ENCODE measurements at places on chromosomes 11 and 22. TPM values are rescaled to one million over a fixed set of nuclear protein-coding genes. Genes with fewer than 3 reads are reported as not detected.

DNA sequence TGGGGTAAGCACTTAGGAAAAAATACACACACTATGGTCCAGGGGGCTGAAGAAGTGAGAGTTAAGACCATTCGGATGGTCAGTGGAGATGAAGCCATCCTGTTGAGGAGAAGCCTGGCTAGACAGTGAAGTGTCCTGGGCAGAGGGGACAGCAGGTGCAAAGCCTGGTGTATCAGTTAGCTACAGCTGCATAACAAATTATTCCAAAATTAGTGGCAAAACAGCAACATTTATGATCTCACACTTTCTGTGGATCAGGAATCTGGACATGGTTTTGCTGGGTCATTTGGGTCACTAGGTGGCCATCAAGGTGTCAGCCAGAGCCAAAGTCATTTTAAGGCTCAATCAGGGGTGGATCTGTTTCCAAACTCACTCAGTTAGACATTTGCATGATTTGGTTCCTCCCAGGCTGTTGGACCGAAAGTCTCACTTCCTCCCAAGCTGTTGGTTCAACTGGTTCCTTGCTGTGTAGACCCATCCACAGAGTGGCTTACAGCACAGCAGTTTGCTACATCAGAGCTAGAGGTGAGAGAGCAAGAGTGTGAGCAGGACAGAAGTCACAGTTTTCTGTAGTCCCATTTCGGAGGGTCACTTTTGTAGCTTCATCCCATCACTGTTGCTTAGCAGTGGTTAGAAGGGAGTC, 80.1 kb upstream of the ALX4 start:
- DNase-seq, result no peak

- DNase-seq, result no peak
These were observed 14.4 kb downstream of the DNAJB13 start for GRCh38 chr11:73965076-73965763.

DNA sequence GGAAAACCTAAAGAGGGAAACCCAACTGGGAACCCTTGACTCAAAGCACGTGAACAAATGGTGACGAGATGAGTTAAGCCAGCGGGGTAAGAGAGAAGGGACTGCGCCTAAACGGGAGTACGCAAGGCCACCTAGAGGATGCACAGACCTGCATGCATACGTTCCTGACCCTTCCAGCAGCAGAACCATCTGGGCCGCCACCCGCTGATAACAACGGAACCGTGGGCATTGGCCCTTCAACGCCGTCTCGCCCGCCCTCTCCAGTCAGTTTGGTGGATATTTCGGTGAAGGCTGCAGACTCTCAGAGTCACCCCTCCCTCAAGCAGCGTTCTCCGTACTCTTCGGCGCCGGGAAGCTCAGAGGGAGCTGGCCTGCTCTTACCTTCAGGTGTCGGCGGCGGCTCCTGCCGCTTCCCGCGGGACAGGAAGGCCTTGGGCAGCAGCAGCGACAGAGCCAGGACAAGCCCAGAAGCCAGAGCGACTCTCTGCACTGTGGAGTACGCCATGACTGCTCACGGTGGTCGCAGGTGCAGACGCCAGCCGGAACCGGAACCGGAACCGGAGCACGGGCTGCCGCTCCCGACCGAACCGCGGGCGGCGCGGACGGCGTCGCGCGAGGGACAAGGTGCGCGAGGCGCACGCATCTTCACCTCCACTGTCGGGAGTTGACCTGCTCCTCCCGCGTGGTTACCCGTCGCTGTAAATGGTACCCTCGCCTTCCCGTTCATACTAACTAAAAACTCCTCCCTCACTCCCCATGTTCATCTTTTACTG, at the start of gene RIC3:
TSS of gene RIC3 (minus strand) at position 541 of the 773 bp plus-strand sequence. CDS start at position 505, 36 bp downstream.
- DNase-seq, result peak; percentile 38

DNA sequence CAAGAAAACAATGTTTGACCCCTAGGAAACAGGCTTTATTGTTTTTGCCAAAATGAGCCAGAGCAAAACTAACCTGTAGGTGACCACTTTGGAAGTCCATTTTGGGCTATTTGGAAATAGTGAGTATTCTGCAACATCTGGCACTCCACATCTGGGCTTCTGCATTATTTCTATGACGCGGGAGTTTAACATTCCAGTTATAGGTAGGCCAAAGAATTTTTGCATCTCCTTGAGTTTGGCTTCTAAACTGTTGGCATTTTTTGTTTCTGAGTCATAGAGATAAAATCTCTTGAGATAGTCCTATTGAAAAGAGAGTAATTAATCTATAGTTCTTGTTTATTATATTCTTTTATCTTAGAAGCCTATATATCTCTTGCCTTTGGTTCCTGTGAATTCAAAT, 2.9 kb downstream of the MMP7 start:
- DNase-seq, result no peak

GRCh38 chr22:35883031-35883620, 145.5 kb downstream of the RBFOX2 start:
- no peak for DNase-seq

DNA sequence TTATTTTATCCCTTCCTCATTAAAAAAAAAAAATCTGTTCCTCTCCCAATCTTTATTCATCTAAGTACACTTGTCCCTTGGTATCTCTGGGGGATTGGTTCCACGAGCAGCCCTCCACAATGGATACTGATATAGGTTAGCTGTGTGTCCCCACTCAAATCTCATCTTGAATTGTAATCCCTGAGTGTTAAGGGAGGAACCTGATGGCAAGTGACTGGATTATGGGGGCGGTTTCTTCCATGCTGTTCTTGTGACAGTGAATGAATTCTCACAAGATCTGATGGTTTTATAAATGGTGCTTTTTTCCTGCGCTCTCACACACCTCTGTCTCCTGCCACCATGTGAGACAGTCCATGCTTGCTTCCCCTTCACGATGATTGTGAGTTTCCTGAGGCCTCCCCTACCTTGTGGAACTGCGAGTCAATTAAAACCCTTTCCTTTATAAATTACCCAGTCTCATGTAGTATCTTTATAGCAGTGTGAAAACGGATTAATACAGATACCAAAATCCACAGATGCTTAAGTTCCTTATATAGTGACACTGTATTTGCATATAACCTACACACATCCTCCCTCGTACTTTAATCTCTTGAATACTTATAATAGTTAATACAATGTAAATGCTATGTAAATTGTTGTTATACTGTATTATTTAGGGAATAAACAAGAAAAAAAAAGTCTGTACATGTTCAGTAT, 62.0 kb downstream of the PACS1 start:
- no peak for DNase-seq

- no peak for DNase-seq
These were observed 3.2 kb upstream of the C11orf91 start for GRCh38 chr11:33703788-33704187.

The OR5P2 gene
- total RNA-seq, result not detected

The PTGDR2 gene
- total RNA-seq, result 3.6 TPM

The CLDN5 gene
- total RNA-seq, result not detected

The SERPING1 gene
- not detected for total RNA-seq

Measured in CD4-positive, alpha-beta memory T cell (primary cell).